Testis (tissue), 5 donors: ENCODE measurements at places on chromosomes 12 and 14. TPM values are rescaled to one million over a fixed set of nuclear protein-coding genes. Genes with fewer than 3 reads are reported as not detected.

BORCS5 gene
- polyA plus RNA-seq: 20.3 TPM

DNA sequence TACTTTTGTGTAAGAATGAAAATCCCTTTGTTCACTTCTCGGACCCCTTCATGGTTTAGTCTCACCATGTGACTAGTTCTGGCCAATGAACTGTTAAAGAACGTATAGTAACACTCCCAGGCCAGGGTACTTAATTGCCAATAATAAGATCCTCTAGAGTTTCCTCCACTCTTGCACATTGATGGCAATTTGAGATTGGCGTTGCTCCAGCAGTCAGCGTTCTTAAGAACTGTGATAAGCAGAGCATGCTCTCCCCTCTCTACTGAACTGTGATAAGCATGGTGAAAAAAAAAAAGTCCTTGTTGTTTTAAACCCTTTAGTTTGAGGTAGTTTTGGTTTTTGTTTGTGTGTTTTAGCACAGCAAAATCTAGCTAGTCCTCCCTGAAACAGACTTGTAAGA lies 854.5 kb downstream of the SLC6A15 start:
- DNase-seq: peak; percentile 14

- DNase-seq: peak; percentile 98
Observed at GRCh38 chr12:49188916-49189367, at the start of gene TUBA1A. Gene TUBA1A (minus strand): TSS chr12:49189080. CDS start chr12:49188979, 101 bp downstream.

DNA sequence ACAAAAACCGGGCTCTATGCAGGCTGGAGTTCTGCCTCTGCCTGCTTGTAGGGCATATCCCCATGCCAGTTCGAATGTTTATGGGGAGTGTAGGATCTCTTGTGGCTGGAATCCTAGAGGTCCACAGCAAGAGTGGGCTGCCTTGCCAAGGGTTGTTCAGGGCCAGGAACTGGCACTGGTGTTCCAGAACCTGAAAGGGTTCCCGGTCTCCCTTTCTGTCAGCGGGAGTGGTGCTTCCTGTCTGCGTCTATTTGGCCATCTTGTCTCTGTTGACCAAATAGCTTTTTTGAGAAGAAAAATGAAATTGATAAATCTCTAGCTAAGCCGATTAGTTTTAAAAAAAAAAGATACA lies 17.8 kb downstream of the OLR1 start:
- no peak for DNase-seq
